Colonic mucosa (tissue), 4 donors: ENCODE measurements at places on chromosomes 13 and 19.

- no peak for DNase-seq
These were observed 82.5 kb downstream of the AKAP11 start for GRCh38 chr13:42354241-42355091.

GRCh38 chr19:33678796-33679585, 57.2 kb downstream of the CHST8 start:
- no peak for DNase-seq

DNA sequence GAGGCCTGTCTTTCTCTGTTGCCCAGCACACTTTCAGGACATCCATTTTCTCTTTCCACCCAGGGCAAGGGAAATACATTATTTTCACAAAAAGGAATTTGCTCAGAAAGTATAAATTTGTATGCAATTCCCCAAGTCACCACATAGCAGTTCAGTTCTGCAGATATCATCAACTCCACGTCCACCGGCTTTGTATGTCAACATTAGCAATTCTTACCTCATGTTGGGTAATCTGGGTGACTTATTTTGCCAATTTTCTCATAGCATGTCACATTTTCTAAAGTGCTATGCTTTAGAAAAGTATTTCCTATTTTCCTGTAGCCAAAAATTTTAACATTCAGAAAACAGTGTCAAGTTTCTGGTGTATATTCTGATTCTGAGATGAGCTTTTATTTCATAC, 501.8 kb downstream of the EFNB2 start:
- no peak for DNase-seq

GRCh38 chr19:53818756-53819155, 5.4 kb downstream of the NLRP12 start:
- no peak for DNase-seq
